ENCODE measurements at places on chromosomes 5 and 9.

DNA sequence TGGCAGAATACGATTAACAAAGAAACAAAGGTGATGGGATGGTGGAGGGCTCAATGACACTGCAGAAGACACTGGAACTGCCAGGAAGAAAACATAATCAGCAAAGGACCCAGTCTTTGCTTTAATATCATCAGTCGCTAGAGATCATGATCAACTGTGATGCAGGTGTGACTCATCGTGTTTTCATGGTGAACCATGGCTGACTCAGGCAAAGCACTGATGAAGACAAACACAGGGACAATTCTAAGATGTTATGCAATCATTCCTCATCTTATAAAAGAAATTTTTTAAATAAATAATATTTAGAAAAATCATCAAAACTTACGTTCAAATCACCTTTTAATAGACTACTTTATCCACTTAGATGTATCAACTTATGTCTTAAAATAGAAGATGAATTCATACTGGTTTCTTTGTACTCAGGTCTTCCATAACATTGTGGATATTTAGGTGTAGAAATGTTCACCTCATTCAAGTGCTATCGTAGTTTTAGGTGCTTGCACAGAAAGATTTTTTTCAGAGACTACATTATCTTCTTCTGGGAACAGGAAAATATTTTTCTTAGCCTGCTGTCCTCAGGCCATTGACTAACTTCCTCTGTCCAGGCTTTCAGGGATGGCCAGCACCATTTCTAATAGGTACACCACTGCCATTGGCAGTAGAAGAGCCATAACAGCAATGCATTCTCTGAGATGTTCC, 673.4 kb upstream of the MEF2C start:
- DNase-seq, result no peak

- DNase-seq, result no peak
Measured at GRCh38 chr5:135857630-135858311, 23.3 kb downstream of the SLC25A48 start.

DNA sequence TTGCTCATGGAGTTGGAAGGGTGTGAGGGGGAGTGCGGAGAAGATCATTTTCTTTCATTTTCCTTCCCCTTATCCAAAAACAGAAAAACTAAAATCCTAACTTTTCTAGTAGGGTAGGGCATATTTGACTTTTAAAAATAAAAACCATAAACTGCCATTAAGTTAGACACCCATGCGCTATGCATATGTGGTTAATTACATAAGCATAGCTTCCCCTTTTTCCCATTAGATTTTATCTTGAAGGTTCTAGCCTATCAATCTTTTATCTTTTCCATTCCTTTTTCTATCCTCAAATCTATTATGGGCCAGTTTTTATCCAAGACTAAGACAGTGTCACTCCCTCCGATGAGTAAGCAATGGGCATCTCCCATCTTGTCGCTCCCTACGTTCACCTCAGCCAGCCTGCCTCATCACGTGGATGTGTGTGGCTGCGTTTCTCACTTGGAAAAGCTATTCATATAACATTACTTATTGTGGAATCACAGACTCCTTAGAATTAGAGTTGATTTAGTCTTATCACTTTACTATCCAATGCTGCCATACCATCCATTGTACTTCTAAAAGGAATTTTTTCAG, 49.2 kb downstream of the PCSK5 start:
- no peak for DNase-seq

GRCh38 chr9:122059955-122060324, 33.2 kb downstream of the TTLL11 start:
- no peak for DNase-seq

DNA sequence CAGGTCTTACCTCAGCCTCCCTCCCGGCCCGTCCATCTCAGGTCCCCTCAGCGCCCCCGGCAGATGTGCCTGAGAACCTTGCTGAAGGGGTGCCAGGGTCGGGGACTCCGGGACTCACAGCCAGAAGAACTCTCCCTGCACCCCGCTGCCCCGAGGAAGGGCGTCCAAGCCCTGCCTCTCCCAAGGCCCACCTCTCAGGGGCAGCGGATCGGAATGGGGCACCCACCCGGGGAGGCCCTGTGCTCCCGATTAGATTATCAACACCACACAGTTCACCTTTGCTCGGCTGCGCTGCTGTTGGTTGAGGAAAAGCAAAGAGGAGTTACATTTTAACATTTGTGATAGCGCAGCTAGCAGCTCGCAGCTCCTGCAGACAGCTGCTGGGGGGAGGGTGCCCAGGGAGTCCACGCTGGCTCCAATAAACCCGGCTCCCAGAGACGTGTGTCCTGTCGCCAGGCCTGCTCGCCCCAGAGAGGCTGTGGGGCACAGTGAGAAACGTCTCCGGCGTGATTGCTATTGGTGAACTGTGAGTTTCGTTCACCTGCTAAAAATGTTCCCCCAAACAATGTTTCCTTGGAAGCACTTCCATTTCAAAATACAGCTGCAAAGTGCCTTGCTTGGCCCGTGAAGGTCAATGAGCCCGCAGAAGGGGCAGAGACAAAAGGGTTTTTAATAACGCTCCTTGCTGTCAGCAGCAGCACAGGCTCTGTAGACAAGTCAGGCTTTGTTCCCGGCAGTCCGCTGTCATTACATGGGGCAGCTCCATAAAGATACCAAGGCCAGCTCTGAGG, 18.6 kb upstream of the SLC6A19 start:
- peak; percentile 56 for DNase-seq
